Stimulated activated CD4-positive, alpha-beta T cell treated with anti-CD3 and anti-CD28 coated beads, Interleukin-1b, Interleukin-23, amount 100 ng/mL, for 1 hour (primary cell): ENCODE measurements at places on chromosomes 2 and 18.

- no peak for DNase-seq
Observed at GRCh38 chr2:226414335-226414734, 385.3 kb downstream of the IRS1 start.

DNA sequence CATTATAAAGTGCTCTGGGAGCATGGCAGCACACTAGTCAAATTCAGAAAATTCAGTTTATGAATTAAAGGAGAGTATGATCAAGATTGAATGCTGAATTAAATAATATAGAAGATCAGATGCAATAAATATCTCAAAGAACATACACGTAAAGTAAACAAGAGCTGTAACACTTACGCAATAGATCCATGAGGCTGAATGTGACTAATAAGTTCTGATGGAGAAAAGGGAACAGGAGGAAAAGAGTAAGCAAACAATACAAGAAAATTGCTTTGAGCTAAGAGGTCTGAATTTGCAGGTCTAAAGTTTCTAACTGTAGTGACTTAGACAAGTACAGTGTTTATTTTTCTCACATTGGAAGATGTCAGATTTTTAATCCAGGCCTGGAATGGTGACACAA lies 646.7 kb upstream of the ZNF804A start:
- no peak for DNase-seq

DNA sequence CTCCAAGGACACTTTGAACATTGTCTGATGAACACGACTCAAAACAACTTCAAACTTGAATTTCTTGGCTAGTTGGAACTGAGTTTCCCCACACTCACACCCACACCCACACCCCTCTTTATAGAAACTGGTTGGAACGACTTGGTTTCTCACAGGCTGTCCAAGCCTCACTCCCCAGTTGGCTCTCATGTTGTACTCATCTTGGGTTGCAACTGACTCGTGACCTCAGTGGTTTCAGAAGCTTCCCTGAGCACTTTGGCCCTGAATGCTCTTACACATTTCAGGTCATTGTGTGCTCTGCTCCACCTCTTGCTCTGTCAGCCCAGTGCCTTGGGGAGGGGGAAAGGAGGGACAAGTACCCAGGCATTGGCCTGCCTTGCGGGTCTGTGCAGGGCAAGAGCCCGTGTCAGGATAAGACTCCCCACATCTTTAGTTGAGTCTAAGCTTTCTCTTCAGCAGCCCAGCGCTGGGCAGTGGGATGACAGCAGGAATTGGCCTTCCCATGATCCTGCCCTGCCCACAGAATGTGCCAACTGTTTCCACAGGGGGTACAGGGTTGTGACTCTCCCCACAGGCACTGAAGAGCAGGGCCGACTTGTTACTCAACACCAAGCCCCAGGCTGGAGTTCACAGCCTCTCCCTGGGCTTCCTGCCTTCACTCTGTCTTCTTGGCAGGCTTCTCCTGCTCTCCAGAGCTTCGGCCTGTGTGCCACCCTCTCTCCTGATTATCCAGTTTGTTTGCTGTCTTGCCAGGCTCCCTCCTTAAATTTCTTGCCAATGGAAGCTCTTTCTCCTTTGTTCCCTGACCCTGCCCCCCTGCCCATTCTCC lies 104.6 kb downstream of the RTN4 start:
- DNase-seq = no peak

- no peak for DNase-seq
Observed at GRCh38 chr2:44582363-44583008, 220.7 kb downstream of the CAMKMT start.

DNA sequence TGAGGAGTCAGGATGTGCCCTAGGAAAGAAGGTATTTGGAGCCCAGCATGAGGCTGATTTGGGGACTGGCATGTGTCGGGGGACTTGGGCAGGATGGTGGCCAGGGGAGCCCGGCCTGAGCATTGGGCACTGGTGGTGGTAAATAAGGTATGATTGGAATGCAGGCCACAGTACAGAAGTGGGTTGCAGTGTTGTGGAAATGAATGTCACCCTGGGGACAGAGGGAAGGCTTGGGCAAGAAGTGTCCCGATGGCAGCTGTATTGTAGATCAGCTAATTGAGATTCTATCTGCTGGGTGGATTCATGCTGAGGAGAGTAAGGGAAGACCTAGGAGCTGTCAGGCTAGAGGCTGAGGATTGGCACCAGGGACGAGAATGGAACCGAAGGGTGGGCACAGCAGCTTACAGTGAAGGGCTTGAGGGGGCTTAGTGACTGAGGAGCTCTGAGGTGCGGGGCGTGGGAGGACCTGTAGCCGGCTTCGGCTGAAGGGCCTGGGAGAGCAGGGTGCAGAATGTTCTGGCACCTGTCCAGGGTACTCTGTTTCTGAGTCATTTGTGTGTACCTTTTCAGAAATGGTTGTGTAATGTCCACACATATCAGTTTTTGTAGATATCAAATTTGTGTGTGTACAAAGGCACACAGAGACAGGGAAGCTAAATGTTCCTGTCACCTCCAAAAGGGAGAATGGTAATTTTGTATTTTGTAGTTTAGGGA lies 170.2 kb downstream of the PRKCE start:
- DNase-seq = no peak

GRCh38 chr2:71926089-71926447 lies 221.6 kb downstream of the CYP26B1 start:
- DNase-seq = no peak

GRCh38 chr2:34266908-34267697 lies 668.0 kb upstream of the FAM98A start:
- DNase-seq = no peak

GRCh38 chr2:26462511-26463243 lies 15.2 kb downstream of the OTOF start:
- no peak for DNase-seq

- DNase-seq = no peak
Observed at GRCh38 chr2:84900971-84901370, 4.5 kb upstream of the TMSB10 start.

DNA sequence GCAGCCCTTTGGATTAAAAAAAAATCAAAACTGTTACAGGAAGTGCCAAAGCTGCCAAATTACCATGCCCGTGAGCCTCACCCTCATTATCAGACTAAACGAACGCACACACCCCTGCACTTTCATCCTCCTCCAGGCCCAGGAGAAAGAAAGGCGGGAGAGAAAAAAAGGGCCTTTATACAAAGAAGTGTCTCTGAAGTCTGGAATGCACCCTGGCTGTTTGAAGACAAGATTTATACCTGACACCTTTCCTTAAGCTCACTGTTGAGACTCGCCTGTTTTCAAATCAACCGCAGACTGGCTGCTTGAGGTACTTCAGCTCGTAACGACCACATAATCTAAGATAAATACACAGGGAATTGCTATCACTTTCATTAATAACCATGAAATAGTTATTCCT lies 31.0 kb downstream of the EDAR start:
- no peak for DNase-seq

DNA sequence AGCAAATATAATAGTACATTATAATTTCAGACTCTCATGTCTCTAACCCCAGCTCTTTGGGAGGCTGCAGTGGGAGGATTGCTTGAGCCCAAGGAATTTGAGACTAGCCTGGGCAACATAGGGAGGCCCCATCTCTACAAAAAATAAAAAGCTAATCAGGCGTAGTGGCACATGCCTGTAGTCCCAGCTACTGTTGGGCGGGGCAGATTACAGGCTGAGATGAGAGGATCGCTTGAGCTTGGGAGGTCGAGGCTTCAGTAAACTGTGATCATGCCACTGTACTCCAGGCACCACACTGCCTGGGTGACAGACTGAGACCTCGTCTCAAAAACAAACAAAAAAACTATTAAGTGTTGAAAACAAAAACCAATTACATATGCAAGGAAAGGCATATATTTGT lies 123.0 kb upstream of the MYO3B start:
- DNase-seq = no peak

DNA sequence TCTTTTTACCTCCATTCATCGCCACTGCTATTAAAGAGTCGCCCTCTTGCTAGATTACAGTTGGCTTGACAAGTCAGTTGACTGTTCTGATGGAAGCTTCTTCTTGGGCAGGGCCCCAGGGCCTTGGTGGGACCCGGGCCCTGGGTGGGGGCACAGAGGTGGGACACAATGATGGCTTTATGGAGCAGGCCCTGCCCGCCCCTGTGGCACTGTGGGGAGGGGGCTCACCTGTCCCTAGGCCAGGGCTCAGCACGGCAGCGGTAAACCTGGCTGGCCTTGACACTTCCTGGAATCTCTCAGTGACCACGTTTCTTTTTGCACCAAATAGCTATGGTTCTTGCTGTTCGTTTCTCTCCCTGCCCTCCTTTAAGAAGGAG lies 4.9 kb upstream of the HS6ST1 start:
- DNase-seq = no peak

GRCh38 chr2:240528406-240529040 lies 29.3 kb downstream of the ANKMY1 start:
- DNase-seq = no peak

GRCh38 chr2:67776276-67776675 lies 286.5 kb downstream of the C1D start:
- no peak for DNase-seq

DNA sequence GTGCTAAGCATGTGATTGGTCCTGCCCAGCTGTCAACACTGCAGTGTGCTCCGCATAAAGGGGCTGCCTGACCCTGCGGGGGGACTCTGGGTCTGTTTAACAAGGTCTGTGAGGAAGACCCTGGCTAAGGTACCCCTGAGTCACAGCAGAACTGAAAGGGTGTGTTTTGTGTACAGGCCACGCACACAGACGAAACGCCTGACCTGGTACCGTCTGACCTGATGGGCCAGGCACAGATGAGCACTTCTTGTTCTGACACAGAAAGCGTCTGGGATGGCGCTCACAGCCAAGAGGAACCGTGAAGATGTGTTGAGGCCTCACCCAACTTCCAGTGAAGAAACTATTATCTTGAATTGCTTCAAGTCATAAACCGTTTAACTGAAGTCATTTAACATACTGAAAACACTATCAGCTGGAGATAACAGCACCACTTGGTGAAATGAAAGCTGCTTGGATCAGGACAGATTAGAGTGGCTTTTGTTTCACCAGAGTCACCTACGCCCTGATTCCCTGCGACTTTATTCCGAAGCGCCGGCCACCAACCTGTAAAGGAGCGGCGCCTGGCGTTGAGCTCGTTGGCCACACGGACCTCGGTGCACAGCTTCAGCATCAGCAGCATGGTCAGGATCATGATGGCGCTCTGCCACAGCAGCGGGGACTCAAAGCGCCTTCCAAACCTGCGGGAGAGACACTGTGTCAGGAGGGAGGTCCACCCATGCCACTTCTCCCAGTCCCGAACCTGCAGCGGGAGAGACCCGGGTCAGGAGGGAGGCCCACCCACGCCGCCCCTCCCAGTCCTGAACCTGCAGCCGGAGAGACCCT lies 8.5 kb downstream of the SLC66A2 start:
- DNase-seq = no peak

DNA sequence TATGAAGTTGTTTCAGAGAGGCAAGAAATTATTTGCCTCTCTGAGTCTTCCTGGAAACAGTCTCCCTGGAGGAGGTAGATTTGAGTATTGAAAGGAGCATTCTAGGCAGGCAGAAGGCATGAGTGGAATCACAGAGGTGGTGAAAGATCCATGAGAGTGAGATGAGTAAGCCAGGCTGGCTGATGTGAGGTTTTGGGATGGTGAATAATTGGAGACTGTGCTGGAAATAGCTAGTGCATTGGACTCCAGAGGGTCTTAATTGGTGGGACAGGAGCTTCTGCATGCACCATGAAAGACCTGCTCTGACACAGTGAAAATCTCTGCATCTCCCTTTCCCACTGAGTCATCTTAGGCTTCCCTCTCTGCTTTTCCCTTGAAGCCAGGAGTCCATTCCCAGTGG lies 46.3 kb downstream of the CDC42EP3 start:
- no peak for DNase-seq

DNA sequence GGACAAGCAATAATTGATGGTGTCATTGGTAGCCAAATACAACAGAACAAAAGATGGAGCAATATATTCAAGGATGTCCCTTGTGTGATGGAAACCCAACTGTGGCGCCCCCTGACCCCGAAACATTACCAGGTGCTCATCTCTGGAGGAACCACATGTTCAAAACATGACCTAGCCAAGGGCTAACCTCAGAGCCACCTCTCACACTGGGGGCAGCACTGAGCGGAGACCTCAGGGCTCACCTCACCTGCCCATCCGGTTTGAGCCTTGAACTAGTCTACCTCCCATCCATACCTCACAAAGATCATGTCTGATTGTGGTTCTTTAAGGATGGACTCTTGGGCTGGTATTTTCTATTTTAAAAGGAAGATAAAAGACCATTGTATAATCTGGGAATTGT lies 314.4 kb upstream of the CDH7 start:
- no peak for DNase-seq

DNA sequence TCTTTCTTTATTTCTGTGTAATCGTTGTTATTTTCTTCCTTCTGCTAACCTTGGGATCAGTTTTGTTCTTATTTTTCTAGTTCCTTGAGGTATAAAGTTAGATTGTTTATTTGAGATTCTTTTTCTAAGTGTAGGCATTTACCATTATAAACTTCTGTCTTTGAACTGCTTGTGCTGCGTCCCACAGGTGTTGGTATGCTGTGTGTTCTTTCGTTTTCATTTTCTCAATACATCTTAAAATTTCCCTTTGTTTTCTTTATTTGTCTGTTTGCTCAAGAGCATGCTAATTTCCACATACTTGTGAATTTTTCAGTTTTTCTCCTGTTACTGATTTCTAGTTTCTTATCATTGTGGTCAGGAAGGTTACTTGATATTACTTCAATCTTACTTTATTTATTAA lies 873.8 kb upstream of the GCFC2 start:
- DNase-seq = no peak

DNA sequence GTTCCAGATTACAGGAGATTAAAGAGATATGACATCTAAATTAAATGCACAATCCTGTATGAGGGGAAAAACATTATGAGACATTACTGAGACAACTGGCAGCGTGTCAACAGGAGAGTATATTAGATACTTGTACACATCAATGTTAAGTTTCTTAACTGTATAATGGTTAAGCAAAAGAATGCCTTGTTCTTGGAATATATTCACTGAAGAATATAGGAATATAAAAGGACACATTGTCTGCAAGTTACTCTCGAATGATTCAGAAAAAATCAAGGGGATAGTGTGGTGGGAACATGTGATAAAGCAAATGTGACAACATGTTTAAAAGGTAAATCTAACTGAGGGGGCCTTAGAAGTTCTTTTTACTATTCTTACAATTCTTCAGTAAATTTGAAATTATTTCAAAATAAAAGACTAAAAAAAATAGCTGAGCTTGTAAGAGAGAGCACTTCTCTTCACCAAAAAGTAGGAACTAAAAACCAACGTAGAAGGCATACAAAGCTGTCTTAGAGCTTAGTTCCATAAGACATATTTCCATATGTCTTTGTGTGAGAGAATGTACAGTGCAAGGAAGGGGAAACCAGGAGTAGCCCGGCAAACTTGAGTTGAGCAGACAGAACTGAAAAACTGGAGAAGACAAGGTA lies 7.5 kb downstream of the WDPCP start:
- DNase-seq = no peak

DNA sequence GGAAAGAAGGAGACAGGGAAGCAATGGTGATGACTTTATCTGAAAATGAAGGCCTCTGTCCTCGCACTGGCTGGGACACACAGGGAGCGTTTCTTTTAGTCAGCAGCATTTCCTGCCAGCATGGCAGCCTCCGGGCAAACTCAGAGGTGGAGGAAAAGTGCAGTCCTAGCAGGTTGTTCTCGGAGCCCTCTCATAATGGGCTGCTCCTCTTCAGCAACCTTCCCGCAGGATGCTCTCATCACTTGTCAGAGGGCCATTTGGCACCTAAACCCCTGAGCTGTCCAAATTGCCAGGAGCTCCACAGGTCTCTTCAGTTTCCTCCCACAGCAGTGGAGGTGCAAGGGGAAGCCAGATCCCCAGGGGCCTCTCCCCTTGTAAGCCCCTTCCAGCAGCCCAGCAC lies 6.2 kb downstream of the STK39 start:
- no peak for DNase-seq

GRCh38 chr2:73174244-73174643 lies 28.1 kb upstream of the NOTO start:
- DNase-seq = no peak

GRCh38 chr2:226904592-226904991 lies 68.7 kb downstream of the RHBDD1 start:
- no peak for DNase-seq
